ENCODE measurements at places on chromosomes 3 and 15.

GRCh38 chr15:58056015-58056414, 9.5 kb downstream of the ALDH1A2 start:
- no peak for DNase-seq

DNA sequence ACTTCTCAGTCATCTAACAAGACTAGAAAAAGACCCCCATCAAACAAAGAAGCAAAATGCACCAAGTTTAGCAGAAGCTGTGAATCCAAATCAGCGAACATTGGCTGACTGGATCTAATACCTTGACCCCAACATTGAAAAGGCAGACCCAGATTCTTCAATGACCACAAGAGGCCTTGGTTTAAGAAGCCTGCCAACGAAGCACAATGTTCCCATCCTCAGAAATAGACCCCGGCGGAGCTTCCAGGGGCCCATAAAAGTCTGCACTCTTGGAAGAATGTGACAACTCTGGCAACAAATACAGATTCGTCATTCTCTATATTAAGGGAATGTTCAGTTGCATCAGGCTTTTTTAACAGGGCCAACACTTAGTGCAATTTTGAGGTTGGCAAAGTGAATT, 112.8 kb upstream of the BCL6 start:
- DNase-seq: no peak

DNA sequence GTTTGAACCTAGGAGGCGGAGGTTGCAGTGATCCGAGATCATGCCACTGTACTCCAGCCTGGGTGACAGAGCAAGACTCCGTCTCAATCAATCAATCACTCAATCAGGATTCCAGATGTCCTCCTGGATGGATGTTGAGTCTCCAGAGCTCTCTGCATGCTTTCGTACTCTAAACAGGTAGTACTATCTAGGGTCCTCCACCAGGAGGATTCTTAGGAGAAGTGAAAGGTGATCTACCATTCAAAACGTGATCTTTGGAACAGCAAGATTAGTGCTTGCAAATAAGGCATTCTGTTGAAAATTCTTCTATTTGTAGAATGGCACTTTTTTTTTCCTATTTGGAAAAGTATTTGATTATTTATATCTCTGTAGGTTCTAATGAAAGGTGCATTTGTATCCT, 34.3 kb downstream of the CNOT10 start:
- DNase-seq: no peak

DNA sequence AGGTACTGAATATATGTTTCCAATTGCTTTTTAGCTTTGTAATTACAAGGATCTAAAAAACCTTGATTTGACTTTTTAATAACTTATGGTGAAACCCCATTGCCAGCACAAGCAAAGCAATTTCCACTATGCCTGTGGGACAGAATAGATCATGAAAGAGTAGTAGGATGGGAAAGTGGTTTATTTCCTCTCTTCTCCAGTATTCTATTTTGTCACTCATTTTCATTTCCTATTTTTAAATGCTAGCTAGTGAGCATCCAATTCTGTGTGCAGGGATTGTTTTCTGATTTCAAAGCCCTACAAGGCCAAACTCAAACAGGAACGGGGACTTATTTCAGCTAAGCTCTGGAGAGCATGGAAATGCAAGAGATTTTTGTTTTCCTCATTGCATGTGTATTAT, 132.0 kb upstream of the TGFBR2 start:
- DNase-seq: no peak

GRCh38 chr15:101052681-101053121, 133.5 kb downstream of the LRRK1 start:
- DNase-seq: no peak

- DNase-seq: no peak
Observed at GRCh38 chr15:72163719-72164118, 33.9 kb downstream of the GRAMD2A start.

- DNase-seq: no peak
Observed at GRCh38 chr15:90889736-90890456, 5.6 kb downstream of the FES start.

GRCh38 chr15:57532731-57533447, 58.8 kb upstream of the MYZAP start:
- no peak for DNase-seq

DNA sequence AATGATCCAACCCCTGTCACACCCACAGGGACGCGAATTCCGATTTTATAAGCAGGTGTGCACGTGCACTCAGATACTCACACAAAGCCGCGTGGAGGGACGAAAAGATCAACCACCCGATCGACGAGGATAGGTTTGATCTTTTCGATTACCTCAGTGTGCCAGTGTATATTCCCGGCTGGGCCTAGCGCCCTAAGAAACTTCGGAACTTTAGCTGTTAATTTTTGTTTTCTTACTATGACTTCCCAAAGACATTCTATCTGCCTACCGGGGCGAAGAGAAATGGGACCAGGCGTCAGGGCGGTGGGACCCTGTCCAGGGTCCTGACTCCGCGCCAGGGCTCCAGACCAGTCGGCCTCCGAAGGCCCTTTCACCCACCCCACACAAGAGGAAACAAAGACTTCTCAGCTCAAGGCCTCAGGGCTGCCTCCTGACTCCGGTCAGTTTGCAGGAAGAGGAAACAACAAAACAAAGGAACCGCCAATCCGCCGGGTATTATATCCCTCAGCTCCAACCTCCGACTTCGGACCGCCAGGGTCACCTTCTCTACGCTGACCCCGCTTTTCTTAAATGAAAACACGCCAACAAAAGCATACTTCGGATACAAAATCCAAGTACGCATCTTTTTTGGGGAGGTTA, 6.8 kb downstream of the ONECUT1 start:
- DNase-seq: no peak

- DNase-seq: peak; percentile 56
Observed at GRCh38 chr3:46566040-46566641, at the start of gene LRRC2. Gene LRRC2, minus strand, starts transcription at chr3:46566302. Its CDS starts 14,711 bp downstream, at chr3:46551591.

DNA sequence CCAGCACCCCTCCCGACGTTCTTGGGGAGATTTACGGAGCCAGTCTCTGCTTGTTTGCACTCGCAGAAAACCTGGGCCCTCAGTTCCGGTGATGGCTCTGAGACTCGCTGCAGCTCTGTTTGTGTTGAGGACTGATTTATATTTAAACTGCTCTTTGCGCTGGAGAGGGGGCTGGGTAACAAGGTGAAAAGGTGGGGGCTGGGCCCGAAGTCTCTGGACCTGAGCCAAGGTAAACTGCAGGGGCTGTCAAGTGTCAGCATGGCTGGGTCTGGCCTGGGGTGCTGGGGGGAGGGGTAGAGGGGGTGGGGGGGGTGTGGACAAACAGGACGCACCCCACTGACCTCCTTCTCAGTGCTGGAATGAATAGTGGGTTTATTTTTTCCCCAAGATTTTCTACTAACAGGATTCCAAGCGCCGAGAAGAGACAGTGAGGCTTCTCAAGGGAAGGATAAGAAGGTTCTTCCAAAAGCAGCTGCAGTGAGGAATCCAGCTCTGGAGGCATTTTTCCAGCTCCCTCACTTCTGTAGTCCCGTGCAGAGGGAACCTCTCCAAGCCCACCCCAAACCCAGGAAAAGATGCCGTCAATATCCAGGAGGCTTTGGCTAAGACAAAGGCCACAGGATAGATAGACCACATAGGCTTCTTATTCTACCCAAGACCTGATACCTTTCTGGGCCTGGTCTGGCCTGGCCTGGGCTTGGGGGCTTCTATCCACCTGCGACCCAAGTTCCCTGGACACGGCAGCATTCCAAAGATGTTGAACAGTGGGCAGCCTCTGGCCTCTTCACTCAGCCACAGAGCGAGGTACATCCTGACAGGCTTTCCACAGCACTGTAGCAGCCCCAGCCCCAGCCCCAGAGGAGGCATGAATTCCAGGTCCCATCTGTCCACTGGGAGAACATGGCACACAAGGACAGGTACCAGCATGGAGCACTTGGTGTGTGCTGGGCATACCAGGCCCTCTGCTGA, 938 bp upstream of the SLCO2A1 start:
- no peak for DNase-seq

DNA sequence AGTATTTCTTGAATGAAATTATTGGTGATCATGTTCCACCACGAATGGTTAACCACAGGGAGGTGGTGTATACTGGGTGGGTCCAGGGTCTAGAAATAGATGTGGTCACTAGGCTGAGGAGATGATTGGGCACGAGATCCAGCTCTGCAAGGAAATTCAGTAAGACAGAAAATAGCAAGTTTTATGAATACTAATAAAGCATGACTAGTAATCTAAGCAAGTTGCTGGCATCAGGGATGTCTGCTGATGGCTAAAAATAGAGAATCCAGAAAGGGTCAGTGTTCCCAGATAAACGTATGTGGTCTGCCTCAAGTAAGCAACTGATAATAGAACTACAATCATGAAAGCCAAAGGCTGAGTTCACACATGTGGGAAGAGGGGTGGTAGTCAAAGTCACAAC, 108.3 kb upstream of the FRMD4B start:
- no peak for DNase-seq

DNA sequence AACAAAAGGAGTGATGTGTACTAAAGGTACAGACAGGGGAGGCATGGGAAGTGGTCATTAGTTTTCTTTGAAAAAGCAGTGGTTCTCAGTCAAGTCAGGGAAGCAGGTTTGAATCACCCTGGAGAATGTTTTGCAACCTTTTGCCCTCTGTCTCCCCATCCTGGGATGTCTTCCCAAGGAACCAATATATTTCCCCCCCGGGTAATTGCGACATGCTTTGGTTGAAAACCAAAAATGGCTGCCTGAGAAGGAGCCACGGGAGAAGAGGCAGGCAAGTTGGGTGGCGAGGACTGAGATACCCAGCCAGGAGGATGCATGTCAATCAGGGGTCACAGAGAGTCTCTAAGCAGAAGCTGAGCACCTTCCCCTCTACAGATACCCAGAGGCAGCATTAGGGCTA, 20.2 kb upstream of the PPP1R2 start:
- no peak for DNase-seq

DNA sequence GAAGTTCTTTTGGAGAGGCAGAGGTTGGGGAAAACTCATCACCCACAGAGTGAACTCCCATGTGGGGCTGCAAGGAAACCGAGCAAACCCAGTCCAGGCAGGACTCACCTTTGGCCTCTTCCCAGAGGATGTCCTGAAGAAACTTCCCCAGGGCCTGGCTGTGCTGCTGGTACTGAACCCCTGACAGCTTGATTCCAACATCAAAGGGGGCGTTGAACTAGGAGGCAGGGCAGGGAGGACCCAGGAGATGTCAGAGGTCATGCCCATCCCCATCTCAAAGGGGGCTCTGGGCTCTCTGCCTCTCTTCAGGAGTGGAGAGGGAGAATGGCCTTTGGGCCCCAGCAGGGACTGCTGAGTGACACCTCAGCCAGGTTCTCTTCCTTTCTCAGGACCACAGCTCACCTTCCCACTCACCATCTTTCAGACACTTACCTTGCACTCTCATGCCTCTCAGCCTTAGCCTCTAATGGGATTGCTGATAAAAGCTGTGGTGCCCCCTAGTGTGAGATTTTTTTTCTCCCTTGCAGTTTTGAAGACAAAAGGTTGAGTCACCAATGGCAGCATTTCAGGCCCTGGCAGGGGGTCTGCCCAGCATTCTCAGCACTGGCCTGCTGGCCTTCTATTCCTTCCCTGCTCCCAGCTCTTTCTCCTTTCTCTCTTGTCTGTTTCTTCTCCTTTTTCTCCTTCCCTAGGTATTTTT, 6.0 kb downstream of the GHRL start:
- DNase-seq: peak; percentile 34

- peak; percentile 20 for DNase-seq
Observed at GRCh38 chr15:34855893-34856292, 60.5 kb upstream of the ACTC1 start.

DNA sequence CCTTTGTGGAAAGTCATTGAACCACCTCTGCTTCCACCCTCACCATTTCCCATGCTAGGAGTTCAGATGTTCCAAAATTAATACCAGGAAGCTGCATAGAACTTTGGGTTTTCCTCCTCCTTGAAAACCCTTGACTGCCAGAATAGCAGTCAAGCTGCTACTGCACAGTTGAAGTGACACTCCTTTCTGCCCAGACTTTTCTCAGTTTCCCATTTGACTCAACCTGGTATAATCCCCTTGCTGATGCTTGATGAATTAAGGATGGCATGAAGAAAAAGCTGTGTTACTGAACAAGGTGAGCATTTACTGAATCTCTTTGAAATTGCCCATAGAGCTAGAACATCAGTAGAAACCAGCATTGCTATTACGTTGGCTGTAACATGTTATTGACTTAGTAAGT, 286.0 kb downstream of the EDEM1 start:
- DNase-seq: no peak

GRCh38 chr3:139111392-139112229, 66.9 kb upstream of the PRR23C start:
- peak; percentile 11 for DNase-seq

GRCh38 chr3:40079203-40079846, 230.2 kb upstream of the EIF1B start:
- DNase-seq: no peak

GRCh38 chr15:71396536-71397125, 281.4 kb downstream of the THSD4 start:
- no peak for DNase-seq

GRCh38 chr15:99711625-99712024, 21.6 kb downstream of the LYSMD4 start:
- no peak for DNase-seq

GRCh38 chr15:97745481-97746071, 214.9 kb upstream of the ARRDC4 start:
- DNase-seq: no peak

- DNase-seq: peak; percentile 83
Observed at GRCh38 chr3:185362850-185363661, at the start of gene MAP3K13. Gene MAP3K13, plus strand, starts transcription at chr3:185363136. Its CDS starts 65,446 bp downstream, at chr3:185428582.

DNA sequence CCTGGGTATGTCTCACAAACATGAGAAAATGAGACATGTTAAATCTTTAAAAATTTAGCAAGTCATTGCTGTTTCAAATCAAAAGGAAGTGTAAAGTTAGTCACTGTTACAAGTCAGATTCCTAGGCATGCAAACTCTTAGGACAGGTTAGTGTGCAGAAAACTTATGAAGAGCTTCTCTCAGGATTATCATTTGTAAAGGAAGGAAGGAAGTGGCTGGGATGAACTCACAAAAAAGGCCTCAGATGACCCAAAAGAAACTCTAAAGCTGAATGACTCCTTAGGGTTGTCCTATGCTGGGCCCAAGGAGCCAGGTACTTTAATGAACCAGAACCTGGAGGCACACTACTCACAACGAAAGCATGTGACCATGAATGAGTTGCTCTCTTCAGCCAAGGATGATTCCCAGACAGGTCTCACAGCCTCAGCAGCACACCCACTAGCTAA, 25.0 kb downstream of the MSL2 start:
- DNase-seq: no peak

DNA sequence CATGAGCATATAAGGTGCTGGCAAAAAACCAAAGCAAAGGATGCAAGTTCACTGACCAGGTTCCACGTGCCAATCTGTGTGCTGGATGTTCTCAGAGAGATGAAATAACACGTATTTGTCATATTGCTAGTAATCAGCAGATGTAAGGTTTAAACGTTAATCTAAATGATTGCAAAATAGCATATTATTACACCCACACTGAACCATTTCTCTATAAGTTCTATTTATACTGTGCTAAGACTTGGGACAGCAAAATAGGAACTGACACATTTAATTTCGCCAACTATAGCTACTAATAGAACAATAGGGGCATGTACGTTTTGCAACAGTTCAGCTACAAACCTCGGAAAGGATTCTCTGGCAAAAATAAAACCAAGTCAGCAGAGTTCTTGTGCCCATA, 350.3 kb upstream of the ZNF385D start:
- DNase-seq: no peak
